ENCODE measurements at places on chromosomes 1 and 21. TPM values are rescaled to one million over a fixed set of nuclear protein-coding genes. Genes with fewer than 3 reads are reported as not detected.

DNA sequence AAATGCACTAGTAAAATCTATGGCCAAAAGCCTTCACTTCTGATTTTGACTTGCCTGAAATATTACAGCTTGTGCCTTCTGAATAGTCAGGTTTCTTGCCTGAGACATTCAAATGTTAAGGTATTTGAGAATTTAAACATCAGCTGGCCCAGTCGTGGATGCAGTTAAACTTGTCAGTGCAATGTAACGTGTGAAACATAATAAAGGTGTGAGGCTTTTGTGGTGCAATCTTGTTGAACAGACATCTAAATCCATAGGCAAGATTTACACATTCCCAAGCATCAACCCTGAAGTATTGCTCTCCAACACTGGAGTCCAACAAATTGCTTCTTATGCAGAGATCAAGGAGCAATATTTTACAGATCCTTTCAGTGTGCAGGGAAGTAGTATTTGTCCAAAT is 4.4 kb downstream of the CCN1 start:
- DNase-seq, result no peak
- H3K4me3 ChIP-seq, result no peak overlapping the region
- no peaks in the 10 kb centered on the region for H3K27me3 ChIP-seq
- H3K4me1 ChIP-seq, result peaks cover 25% of the 10 kb centered on the region

Gene CLDN17
- total RNA-seq, result not detected

DNA sequence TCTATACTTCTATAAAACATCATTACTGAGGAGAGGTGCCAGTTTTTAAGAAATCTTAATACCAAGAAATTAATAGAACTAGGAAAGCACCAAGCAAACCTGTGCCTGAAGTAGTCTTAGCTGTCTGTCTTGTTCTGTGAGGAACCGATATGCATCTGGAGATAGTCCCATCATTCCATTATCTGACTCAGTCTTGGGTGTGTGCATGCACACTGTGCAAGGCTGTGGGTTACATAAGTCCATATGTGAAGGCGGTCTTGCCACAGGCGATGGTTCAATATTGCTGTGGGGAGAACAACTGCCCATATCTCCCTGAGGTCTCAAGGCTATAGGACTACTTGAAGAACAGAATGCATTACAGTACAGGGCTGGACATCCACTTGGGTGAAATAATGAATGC is 33.8 kb downstream of the STIL start:
- DNase-seq, result no peak
- H3K4me3 ChIP-seq, result no peak overlapping the region
- no peaks in the 10 kb centered on the region for H3K4me1 ChIP-seq
- H3K27me3 ChIP-seq, result no peaks in the 10 kb centered on the region
- H3K27ac ChIP-seq, result no peak overlapping the region

GRCh38 chr1:7535934-7536878 is 234.9 kb upstream of the VAMP3 start:
- DNase-seq, result no peak
- no peaks in the 10 kb centered on the region for H3K36me3 ChIP-seq
- peaks cover 18% of the 10 kb centered on the region for H3K27me3 ChIP-seq
- H3K4me1 ChIP-seq, result peaks cover 22% of the 10 kb centered on the region

DNA sequence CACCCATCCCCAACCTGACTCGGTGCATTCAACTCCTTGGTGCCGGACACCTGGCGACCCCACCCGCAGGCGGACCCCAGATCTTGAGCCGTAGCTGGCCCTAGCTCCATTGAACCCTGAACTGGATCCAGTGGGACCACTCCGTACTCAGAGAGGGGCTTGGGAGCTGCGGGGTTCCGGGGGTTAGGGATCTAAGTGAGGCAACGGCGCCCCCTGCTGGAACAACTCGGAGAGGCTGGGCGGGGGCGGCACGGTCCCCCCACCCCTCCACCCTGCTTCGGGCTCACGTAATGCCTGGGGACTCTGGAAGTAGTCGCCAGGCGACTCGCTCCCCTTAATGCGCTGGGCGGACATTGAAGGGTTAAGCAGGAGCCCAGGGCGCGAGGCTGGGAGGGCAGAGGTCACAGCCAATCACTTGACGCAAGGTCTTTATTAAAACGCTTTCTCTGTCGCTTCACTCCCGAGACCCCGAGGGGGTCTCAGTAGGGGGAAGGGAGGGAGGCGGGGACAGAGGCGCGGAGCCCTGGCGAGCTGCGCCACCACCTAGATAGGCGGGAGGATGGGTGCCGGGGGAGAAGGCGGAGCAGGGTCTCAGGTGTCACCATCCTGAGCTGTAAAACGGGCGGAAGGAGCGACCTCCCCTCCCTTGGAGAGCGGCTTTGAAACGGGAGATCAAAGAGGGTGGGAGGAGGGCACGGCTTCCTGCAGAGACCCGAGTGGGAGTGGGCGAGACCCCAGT is 704 bp upstream of the CRABP2 start:
- H3K4me3 ChIP-seq, result peak overlapping the region; percentile 52
- peaks cover 18% of the 10 kb centered on the region for H3K27me3 ChIP-seq
- peaks cover 25% of the 10 kb centered on the region for H3K4me1 ChIP-seq
- DNase-seq, result peak; percentile 78
- no peak overlapping the region for H3K27ac ChIP-seq

GRCh38 chr1:15276691-15277446 is 29.8 kb downstream of the FHAD1 start:
- H3K27ac ChIP-seq, result no peak overlapping the region
- no peak for DNase-seq
- H3K4me1 ChIP-seq, result no peaks in the 10 kb centered on the region
- no peaks in the 10 kb centered on the region for H3K27me3 ChIP-seq
- H3K4me3 ChIP-seq, result no peak overlapping the region

GRCh38 chr21:35226968-35227744 is 178.1 kb upstream of the RUNX1 start:
- H3K36me3 ChIP-seq, result no peaks in the 10 kb centered on the region
- no peak overlapping the region for H3K4me3 ChIP-seq
- peak overlapping the region; percentile 73 for H3K27ac ChIP-seq
- DNase-seq, result peak; percentile 20

Gene WNT3A
- not detected for total RNA-seq

DNA sequence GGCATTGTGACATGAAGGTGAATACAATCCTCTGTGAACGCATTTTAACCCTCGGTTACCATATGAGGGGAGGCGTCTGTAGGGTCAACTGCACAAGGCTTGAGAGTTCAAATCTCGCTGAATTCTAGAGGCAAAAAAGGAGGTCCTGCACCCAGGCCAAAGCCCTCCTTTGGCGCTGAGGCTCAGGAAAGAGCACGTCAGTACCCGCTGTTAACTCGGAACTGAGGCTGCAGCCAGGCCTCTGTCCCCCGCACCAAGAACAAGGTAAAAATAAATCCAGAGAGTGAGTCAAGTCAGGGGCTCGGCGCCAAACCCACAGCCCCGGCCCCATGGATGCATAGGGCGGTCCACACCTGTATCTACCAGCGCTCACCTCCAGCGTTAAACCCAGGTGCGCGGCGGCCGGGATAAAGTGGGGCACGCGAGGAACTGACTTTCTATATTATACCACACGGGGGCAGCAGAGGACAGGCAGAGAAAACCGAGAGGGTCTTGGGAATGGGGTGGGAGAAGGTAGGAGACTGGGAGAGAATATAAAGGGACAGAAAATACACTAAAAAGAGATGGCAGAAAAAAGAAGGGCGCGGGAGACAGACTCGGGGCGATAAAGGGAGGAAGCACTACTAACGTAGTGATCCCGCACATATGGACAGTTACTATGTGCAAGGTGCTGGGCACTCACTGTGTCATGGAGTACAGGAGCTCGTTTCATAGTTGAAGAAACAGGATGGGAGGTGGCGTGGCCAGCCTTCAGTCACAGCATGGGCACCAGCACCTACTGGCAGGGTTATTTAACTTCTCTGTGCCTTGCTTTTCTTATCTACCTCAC is 54.9 kb downstream of the DMRTA2 start:
- no peak overlapping the region for H3K4me3 ChIP-seq
- H3K4me1 ChIP-seq, result no peaks in the 10 kb centered on the region
- H3K27me3 ChIP-seq, result 0 out of 2 replicates have a peak, but pooled peaks cover 4% of the 10 kb centered on the region
- H3K27ac ChIP-seq, result no peak overlapping the region
- no peaks in the 10 kb centered on the region for H3K36me3 ChIP-seq

GRCh38 chr1:30008998-30009657 is 714.3 kb downstream of the MATN1 start:
- no peak for DNase-seq
- no peak overlapping the region for H3K27ac ChIP-seq
- no peaks in the 10 kb centered on the region for H3K36me3 ChIP-seq

Gene CTNNBIP1
- total RNA-seq, result 32.9 TPM

GRCh38 chr1:218718206-218718605 is 373.1 kb downstream of the TGFB2 start:
- H3K4me1 ChIP-seq, result peaks cover 18% of the 10 kb centered on the region
- no peaks in the 10 kb centered on the region for H3K36me3 ChIP-seq
- no peak overlapping the region for H3K4me3 ChIP-seq

Gene IGSF21
- total RNA-seq, result not detected

GRCh38 chr1:113303267-113303666 is 87.0 kb upstream of the MAGI3 start:
- no peak overlapping the region for H3K4me3 ChIP-seq
- DNase-seq, result peak; percentile 3
- no peaks in the 10 kb centered on the region for H3K36me3 ChIP-seq
- no peaks in the 10 kb centered on the region for H3K27me3 ChIP-seq

GRCh38 chr1:14037101-14037847 is 337.3 kb downstream of the PRDM2 start:
- peak overlapping the region; percentile 53 for H3K27ac ChIP-seq
- peaks cover 16% of the 10 kb centered on the region for H3K4me1 ChIP-seq
- H3K36me3 ChIP-seq, result no peaks in the 10 kb centered on the region
- no peak overlapping the region for H3K4me3 ChIP-seq
- no peaks in the 10 kb centered on the region for H3K27me3 ChIP-seq
- peak; percentile 66 for DNase-seq

Gene IL24
- not detected for total RNA-seq

DNA sequence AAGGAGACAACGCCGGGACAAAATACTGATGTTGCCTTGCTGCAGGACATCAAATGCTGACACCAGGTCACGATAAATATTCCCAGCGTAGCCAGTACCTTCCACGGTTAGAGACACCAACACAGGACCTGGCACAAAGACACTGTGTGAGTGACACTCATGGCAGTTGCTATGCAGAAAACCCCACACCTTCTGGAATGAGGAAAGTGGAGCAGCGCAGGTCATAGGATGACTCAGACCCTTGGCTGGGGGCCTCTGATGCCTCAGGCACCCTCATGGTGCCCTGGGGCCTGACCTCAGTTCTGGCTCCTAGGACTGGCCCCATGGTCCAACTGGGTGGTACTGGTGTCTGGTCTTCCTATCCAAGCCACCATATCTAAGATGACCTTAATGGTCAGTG is 7.0 kb downstream of the DCST2 start:
- H3K36me3 ChIP-seq, result no peaks in the 10 kb centered on the region
- H3K27ac ChIP-seq, result no peak overlapping the region
- no peaks in the 10 kb centered on the region for H3K4me1 ChIP-seq
- H3K27me3 ChIP-seq, result 0 out of 2 replicates have a peak, but pooled peaks cover 5% of the 10 kb centered on the region
- DNase-seq, result no peak

DNA sequence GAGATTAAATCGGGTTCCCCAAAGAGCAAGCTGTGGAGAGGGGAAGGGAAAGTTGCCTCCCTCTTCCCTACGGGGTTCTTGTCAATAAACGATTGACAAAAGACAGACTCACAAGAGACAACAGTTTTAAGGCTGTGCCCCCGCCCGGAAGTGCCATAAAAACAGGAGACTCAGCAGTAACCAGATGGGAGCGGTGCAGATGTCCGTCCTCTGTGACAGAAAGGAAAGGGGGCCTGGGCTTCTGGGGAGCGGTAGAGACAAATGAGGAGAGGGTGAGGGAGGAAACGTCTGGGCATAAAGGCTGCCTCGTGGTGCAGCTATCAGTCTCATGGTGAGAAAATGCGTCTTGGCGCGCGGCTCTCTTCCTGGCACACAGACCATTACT is 5.9 kb downstream of the TP73 start:
- no peaks in the 10 kb centered on the region for H3K27me3 ChIP-seq
- H3K27ac ChIP-seq, result no peak overlapping the region
- H3K4me3 ChIP-seq, result no peak overlapping the region
- H3K4me1 ChIP-seq, result peaks cover 13% of the 10 kb centered on the region
- DNase-seq, result no peak

GRCh38 chr1:204405988-204406387 is 5.6 kb downstream of the PPP1R15B start:
- no peak overlapping the region for H3K27ac ChIP-seq
- H3K4me3 ChIP-seq, result no peak overlapping the region
- no peaks in the 10 kb centered on the region for H3K27me3 ChIP-seq
- no peak for DNase-seq
- no peaks in the 10 kb centered on the region for H3K4me1 ChIP-seq
- peaks cover 70% of the 10 kb centered on the region for H3K36me3 ChIP-seq

DNA sequence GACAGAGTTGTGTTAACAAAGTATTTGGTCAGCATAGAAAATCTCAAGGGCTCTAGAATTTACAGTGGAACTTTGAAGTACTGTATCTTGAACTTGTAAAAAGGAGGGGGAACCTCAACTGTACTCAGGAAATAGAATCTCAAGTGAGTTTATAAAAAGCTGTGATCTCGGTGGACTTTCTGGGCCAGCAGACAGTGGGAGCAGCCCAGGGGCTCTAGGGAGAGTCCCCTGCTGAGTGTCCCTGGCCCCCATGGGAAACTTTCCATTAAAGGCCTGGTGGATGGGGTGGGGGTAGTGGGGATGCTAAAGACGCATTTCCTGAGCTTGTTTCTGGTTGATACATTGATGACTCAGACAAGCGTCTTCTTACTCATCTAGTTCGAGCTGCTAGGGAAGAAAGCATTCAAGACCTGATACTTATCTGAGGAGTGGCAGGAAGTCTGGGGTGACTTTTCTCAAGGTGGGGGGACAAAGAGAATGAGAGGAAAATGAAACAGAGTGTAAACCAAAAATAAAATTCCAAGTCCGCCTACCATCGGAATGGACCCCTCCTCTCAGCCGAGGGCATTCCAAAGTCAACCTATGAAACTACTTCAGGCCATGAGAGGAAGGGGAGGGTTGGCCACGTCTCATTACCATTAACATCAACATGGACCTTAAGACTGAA is 65.5 kb downstream of the NID1 start:
- H3K36me3 ChIP-seq, result no peaks in the 10 kb centered on the region
- H3K4me3 ChIP-seq, result no peak overlapping the region
- no peak overlapping the region for H3K27ac ChIP-seq
- no peak for DNase-seq
- no peaks in the 10 kb centered on the region for H3K4me1 ChIP-seq

- no peak for DNase-seq
- H3K36me3 ChIP-seq, result no peaks in the 10 kb centered on the region
- H3K4me1 ChIP-seq, result peaks cover 54% of the 10 kb centered on the region
- H3K4me3 ChIP-seq, result no peak overlapping the region
Observed at GRCh38 chr1:112527266-112528010, 18.7 kb downstream of the WNT2B start.

Gene PGBD2
- 5.6 TPM for total RNA-seq

DNA sequence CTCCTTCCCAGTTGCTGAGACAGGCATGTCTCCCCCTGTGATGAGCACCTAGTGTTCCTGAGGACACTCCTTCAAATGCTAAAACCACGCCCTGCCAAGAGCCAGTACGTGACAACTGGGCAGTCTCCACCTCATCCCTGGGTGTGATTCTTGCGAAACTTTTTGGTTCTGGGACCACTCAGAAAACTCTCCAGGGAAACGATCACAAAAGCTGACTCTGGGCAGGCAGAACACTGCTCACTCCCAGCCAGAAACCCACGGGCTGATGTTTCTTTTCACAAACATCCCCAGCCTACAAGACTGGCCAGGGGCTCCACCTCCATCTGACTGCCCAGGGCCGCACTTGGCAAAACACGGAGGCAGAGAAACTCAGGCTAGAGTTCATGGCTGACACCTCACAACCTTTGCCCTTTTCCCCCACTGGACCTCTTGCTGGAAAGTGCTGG is 24.4 kb downstream of the DHRS3 start:
- no peaks in the 10 kb centered on the region for H3K36me3 ChIP-seq
- no peak overlapping the region for H3K4me3 ChIP-seq
- no peak overlapping the region for H3K27ac ChIP-seq
- peaks cover 14% of the 10 kb centered on the region for H3K4me1 ChIP-seq
- no peaks in the 10 kb centered on the region for H3K27me3 ChIP-seq

- peak within 1 kb of the TSS; percentile 96 for H3K27ac ChIP-seq
- peaks cover 8% of the 10 kb centered on the region for H3K4me1 ChIP-seq
- H3K4me3 ChIP-seq, result peak within 1 kb of the TSS; percentile 86
- peaks cover 23% of the 10 kb centered on the region for H3K36me3 ChIP-seq
Observed at GRCh38 chr1:23344111-23344986, at the start of gene HNRNPR. Gene HNRNPR, minus strand, starts transcription at chr1:23344284. Its CDS starts 3,276 bp downstream, at chr1:23341008.
